ENCODE measurements at places on chromosomes 11 and 22.
A peak's percentile ranks its signal among the peaks of the same experiment; 100 is the strongest.

GRCh38 chr11:19683141-19683805 lies 29.4 kb upstream of the NAV2 start:
- peak; percentile 42 for DNase-seq

- no peak for DNase-seq
Measured at GRCh38 chr22:36528341-36528740, 625 bp downstream of the EIF3D start.

DNA sequence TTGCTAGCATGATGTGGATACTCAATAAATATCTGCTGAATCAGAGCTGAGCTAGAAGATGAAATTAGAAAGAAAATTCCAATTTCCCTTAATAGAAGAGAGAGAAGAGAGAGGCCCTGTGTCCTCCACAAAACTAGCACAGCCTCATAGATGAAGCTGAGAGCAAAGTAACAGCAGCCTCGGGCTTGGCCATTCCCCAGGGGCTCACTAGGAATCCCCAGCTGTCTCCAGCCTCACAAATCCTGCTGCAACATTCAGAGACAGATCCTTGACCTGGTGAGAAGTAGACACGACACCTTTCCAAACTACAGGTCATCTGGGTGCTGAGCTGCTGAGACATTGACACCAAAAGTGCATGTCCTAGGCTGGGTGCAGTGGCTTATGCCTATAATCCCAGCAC lies 26.1 kb upstream of the IRAG1 start:
- DNase-seq: no peak

GRCh38 chr11:94705419-94705818 lies 62.7 kb upstream of the AMOTL1 start:
- DNase-seq: peak; percentile 26

- no peak for DNase-seq
Measured at GRCh38 chr11:132256528-132257279, 886.3 kb downstream of the NTM start.

DNA sequence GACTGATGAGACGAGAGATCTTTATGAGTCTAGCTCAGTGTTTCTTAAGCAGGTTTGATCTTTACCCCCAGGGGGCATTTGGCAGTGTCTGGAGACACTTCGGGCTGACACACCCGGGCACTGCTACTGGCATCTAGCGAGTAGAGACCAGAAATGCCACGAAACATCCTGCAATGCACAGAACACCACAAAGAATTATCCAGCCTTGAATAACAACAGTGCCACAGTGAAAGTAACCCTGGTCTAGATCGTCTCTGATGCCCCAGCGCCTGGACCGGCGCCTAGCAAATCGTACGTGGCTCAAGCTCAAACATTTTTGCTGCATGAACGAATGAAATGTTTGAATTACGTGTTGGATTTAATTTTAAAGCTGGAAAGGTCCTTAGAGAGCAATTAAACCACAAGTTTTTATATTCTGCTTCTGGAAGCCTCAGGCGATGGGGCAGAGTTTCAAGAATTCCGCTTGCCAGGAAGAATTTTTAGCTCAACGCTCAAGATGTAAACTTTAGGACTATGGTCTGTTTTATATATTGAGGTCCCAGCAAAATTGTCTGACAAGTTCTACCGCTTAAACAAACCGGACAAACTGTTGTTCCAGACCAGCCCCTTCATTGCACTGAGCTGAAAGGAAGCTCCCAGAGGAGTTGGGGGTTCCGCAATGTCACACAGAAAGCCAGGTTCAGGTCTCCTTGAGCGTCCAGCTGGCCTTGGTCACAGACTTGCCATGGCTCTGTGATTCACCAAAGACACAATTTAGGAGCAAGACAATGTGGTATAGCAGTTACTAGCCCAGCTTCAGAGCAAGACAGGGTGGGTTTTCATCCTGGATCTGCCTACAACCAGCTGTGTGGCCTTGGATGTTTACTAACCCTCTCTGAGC lies 44.2 kb upstream of the SMTN start:
- no peak for DNase-seq

GRCh38 chr11:62665599-62666258 lies 617 bp downstream of the CSKMT start:
- DNase-seq: no peak

DNA sequence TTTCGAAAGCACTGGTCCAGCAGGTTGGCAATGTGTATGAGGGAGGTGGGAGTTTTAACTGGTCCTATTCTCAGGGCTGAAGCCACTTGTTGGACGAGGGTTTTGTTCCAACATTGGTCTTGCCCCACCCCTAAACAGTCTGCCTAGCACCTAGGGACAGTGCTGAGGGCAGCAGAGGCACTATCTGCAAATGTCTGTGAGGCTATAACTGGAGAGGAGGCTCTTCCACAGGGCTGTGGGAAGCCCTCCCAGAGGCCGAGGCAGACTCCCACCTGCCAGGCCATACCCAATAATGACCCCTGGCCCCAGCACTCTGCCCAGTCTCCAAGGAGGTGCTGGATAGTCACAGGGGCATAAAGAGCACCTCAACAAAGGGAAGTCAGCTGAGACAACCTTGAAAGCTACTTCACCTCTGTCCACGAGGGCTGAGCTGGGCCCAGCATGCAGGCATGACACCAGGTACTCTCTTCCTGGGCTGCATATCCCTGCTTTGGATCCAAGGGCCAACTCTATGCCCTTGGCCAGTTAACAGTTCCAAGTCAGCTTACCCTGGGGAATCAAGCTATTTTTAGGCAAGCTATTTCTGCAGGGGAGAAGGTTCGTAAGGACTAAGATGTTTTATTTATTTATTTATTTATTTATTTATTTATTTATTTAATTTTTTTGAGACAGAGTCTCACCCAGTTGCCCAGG lies 40.2 kb upstream of the SLC25A1 start:
- no peak for DNase-seq

- DNase-seq: no peak
Measured at GRCh38 chr11:2641623-2642022, 58.2 kb downstream of the KCNQ1OT1 start.

DNA sequence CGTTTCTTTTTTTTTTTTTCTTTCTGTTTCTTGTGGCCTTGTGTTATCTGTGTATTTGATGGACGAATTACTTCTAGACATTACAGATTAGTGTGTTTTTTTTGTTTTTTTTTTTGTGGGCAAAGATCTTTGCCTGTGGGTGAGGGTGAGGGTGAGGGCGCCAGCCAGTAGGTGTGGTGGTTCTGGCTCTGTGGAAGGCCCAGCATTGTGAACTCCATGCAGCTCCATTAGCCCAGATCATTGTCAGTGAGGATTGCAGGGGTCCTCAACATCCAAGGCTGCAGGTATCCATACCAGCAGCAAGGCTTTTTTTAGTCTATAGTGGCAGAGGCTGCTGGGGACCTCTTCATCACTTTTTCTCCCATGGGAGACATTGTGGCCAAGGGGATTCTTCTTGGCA lies 13.7 kb downstream of the BIRC2 start:
- no peak for DNase-seq

DNA sequence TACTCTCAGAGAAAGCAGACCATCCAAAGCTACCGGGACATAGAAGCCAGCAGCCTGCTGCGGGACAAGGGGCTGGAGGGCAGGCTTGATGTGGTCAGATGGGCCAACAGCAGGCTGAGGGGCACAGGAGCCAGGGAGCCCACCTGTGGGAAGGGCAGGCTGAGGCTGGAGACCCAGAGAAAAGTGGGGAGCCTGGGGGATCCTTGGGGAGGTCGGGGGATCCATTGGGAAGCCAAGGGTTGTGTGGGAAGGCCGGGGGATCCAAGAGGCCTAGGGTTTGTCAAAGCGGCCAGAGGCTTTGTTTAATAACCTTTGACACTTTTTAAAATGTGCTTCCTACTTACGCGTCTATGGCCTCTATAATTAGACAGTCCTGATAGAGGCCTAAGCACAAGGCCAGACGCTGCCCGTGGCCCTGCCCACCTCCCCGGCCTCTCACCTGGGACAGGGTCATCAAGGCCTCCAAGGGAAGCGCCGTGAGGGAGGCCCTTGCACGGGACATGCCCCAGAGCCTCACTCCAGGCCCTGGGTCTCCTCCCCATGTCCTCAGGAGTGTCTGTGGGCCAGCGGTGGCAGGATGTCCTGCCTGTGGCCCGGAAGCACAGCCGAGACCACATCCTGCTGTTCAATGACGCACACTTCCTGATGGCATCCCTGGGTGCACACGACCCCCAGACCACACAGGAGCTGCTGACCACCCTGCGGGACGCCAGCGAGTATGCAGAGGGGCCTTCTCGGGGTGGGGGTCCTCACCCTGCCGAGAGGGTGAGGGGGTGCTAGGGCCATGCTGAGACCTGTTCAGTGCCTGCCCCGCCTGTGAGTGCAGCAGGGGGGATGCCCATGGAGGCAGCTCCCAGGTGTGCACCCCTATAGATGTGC lies 8.6 kb upstream of the GTSE1 start:
- no peak for DNase-seq

- DNase-seq: no peak
Measured at GRCh38 chr11:59198726-59199125, 14.0 kb downstream of the MPEG1 start.

DNA sequence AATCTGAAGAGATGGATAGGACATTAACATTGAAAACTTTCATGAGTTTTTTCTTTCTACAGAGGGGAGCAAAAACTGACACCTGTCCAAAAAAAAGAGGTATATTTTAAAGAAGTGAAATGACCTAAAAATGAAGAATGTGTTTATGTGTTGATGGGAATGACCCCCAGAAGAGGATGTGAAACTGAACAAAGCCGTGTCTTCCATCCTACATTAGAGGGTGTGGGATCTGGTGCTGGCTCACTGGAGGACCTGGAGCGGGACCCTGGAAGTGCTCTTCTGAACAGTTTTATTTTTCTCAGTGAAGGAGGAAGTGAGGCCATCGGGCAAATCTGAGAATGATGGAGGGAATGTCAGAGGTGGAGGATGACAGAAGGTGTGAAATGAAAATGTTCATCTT lies 470.1 kb downstream of the NTM start:
- no peak for DNase-seq

Data from globus pallidus (tissue), 1 donor.